GM19239 (cell line): ENCODE measurements at places on chromosomes 1 and 21.

DNA sequence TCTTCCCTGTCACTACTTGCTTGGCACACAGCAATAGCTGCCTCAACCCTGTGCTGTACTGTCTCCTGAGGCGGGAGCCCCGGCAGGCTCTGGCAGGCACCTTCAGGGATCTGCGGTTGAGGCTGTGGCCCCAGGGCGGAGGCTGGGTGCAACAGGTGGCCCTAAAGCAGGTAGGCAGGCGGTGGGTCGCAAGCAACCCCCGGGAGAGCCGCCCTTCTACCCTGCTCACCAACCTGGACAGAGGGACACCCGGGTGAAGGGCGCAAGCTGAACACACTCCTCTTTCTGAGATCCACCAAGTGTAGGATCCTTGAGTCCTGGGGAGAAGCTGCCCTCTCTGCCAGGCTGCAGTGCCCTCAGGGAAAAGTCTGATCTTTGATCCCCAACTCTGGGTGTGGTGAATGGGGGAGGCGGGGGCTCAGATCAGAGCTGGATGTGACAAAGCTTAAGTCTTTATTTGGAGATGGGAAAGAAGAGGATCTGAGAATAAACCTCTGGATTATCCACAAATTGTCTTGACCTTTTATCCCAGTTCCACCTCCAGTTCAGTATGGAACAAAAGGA is 1.2 kb downstream of the RXFP4 start:
- no peak for DNase-seq

DNA sequence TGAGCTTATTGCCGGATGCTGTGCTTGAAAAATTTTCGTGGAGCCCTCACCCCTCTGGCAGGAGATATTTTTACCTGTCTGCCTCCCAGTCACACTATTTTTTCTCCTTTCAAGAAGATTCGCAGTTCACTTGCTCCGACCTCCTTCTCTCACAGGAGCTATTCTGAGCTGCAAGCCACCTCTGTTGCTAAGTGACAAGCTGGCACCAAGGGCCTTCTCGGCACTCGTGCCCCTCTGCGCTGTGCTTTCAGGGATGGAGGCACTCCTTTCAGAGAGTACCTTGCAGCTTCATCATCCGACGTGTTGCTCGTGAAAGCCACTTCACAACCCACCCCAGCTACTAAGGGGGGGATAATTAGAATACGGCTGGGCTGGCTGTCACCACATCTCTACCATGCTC is 11.6 kb downstream of the SLC6A17 start:
- no peak for DNase-seq

- DNase-seq = no peak
These were observed 37.3 kb downstream of the C1orf21 start for GRCh38 chr1:184424157-184424556.

DNA sequence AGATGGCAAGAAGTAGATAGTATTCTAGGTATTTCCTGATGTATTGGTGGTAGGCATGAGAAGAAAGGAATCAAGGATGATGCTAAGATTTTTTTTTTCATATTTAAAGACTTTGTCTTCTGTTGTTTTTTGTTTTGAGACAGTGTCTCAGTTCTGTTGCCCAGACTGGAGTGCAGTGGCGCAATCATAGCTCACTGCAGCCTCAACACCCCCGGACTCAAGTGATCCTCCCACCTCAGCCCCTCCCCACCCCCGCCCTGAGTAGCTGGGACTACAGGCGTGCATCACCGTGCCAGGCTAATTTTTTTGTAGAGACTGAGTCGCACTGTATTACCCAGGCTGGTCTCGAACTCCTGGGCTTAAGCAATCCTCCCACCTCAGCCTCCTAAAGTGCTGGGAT is 2.8 kb upstream of the CAPZB start:
- DNase-seq = no peak

GRCh38 chr1:209458921-209459320 is 124.6 kb upstream of the CAMK1G start:
- DNase-seq = no peak

DNA sequence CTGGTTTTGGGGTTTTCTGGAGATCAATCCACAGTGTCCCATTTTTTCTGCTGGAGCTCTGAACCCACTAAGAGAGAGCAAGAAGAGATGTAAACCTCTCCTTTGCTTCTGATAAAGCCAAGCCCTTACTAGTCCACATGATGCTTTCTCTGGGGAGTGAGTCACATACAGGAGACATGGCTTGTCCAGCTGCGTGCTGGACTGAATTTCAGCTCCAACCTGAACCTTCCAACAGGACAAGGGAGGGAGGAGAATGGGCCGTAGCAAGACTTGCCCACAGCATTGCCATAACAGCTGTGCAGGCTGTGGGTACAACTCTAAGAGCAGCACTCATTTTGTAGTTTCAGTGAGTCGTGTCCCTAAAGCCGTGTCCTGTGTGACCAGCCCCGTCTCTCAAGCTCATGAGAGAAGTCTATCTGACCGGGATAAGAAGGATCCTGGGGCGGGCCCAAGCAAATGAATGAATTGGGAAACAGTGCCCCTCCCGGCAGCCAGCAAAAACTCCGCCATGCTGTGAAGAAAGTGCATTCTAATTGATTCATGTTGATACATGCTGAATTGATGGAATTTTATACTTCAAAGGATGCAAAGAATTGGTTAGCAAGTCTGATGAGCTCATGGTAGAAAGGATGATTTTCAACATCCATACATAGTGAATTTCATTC is 195.2 kb downstream of the GABPA start:
- no peak for DNase-seq

DNA sequence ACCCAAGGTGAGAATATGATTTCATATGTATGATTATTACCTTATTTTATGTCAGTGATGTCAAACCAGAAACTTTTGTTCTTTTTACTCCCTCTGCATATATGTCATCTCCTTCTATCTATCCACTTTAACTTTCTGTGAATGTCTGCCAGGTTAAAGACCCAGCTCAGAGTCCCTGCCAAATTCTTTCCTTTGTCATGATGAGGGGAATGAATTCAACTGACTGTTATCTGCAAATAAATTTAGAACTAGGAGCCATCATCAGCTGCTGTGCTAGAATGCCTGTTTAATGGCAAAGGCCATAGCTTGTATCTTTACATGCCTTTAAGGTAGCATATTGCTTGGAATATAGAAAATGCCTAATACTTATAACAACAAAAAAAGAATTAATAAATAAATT is 815.6 kb upstream of the NEGR1 start:
- no peak for DNase-seq

DNA sequence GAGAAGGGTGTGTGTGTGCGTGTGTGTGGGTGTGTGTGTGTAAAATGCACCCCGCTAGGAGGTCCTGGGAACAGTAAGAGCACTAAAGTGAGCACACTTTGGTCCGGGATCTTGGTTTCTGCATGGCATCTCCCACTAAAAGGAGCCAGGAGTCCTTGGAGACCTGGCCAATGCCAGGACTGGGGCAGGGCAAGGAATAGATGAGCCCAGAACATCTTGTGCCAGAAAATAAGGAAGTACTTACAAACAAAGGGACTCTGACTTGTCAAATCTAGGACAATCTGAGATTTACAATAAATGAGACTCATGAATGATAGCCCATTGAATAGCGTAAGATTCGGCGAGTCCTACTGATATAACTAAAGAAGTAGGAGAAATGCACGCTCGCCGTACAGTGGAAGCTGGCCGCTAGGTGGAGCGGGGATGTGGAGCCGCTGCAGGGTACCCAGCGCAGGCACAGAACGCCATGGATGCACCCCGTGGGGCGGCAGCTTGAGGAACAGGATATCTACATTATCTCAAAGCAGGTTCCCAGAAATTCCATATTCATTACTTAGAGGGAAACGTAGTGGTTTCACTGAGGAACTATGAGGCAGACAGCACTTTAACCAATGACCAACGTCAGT is 7.1 kb downstream of the SLC37A1 start:
- DNase-seq = no peak

DNA sequence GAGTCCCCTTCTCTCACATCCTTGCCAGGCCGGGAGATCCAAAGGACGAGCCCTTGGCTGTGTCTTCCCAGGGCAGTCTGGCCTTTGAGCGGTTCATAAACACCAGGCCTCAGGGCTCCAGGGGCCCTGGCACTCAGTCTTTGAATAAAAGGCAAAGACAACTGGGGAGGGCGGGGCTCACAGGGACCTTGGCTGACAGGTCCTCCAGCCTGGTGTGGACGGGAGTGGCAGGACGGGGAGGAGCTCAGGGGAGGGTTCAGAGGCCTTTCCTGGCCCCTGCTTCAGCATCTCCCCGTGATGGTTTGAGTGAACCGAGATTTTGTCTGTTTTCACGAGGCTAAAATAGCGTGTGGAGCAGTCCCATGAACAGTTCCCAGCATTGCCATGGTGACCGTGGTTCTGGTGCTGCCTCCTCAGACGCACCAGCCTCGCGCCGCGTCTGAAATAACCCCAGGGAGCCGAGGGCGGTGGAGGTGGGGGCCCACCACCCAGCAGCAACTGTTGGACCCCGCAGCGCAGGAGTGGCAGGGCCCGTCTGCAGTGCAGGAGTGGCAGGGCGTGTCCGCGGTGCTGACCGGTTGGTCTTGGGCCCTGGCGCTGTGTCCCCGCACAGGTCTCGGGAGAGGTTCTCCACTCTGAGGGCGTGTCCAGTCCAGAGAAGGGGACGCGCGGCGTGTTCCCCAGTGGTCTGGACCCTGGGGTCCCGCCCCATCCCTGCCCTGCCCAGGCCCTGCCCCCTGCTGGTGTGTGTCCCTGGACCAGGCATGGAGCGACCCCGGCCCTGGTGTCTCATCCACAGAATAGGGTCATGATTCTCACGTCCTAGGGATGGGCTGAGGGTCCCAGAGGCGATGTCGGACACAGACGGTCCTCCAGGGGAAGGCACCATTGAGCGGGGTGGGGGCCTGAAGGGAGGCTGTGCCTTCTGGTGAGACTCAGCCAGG is 7.1 kb upstream of the PRKCZ start:
- DNase-seq = no peak

GRCh38 chr1:17596186-17596585 is 56.7 kb downstream of the ARHGEF10L start:
- no peak for DNase-seq

DNA sequence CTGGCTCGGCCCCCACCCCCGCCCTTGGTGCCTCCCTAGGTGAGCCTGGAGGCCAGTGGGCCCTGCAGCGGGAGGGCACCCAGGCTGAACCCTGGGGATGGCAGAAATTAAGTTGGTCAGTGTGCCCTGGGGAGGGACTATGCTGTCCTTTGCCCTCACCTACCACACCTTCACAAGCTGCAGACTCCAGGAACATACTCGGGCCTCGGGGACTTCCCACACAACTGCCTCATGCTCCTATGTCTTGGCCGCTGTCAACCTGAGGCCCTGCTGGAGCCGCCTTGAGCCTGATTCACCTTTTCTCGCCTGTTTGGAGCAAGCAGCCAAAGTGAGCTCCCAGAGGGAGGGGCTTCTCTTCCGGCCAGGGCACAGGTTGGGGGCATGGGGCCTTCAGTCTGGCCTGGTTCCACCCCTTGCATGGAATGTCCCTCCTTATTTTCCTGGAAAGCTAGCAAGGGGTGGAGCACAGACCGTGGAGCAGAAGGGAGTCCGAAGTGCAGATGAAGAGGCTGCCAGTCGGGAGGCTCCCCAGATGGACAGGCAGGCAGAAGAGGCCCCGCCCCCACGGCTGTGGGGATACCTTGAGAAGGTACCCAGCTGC is 24.7 kb downstream of the KNCN start:
- DNase-seq = no peak

GRCh38 chr1:162497723-162498495 is at the start of gene UHMK1:
UHMK1 (plus strand) TSS chr1:162497818; CDS start chr1:162498001, 183 bp downstream.
- DNase-seq = peak; percentile 85

DNA sequence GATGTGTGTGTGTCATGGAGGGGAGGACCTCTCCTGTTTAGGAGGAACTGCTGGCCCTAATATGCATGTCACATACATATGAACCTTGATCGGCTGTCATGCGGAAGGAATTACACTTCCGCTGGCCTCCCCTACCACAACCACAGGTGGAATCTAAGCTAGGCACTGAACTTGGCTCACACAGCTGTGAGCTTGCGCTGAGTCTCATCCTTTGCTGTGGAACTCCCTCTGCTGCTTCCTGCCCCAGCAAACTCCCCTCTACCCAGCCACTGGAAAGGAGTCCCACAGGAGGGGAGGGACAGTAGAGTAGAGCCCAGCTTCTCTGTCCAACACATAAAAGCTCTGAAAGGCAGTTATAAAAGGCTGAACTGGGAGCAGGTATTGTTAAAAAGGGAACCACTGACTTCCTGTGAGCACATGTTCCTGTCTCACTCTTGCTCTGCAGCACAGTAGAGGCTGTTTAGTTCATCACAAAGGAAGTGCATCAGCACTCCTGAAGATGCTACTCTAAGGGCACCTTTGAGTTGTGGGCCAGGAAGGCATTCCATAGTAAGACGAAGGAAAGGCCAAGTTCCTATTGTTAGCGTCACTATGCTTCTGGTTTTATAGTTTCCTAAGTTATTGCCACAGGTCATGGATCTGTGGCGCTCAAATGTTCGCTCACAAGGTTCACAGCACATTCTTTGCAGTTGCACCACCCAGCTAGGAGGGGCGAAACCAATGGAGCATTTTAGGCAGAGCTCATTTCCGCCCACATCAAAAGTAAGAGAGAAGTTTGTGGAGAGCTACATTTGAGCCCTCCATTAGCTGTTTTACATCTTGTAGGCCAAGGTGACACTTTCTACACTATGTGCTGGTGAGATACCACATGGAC is 17.7 kb upstream of the PTPRC start:
- DNase-seq = no peak
